Stimulated activated CD8-positive, alpha-beta memory T cell treated with anti-CD3 and anti-CD28 coated beads, Interleukin-12 subunit alpha, Interleukin-12 subunit beta, amount 100 ng/mL, for 4 hours (primary cell): ENCODE measurements at places on chromosomes 3 and 15.
A peak's percentile ranks its signal among the peaks of the same experiment; 100 is the strongest.

DNA sequence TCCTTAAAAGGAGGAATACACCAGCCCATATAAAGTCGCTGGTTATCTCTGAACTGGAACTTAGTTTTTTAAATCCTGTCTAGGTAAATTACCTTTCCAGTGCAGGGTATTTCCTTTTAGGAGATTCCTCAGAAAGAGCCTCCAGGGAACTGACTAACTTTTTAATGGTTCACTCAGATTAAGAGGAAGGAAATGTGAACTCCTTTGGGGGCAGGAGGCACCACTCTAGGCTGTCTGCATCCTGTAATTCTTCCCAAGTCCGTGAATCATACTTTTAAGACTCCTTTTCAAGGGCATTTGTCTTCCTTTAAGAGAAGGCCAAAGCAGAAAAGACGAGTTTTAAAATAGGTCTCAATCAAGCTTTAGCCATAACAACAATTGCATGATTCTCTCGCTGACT lies 871.2 kb upstream of the NR2F2 start:
- DNase-seq, result no peak

DNA sequence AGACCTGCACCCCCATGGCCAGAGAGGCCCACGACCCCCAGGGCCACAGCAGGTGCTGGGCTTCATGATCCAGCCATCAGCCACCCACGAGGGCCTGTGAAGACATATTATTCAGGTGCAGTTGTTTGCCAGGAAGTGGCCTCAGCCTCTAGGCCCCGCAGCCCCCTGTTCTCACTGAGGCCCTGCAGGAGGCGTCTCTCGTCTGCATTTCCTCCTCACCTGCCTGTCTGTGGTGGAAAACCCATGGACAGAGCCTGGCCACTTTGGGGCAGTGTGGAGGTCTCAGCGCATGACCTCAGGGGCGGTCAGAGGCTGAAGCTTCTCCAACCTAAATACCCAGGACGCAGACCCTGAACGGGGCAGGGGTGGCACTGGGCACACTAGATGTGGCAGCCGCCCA lies 18.6 kb downstream of the UROC1 start:
- no peak for DNase-seq

DNA sequence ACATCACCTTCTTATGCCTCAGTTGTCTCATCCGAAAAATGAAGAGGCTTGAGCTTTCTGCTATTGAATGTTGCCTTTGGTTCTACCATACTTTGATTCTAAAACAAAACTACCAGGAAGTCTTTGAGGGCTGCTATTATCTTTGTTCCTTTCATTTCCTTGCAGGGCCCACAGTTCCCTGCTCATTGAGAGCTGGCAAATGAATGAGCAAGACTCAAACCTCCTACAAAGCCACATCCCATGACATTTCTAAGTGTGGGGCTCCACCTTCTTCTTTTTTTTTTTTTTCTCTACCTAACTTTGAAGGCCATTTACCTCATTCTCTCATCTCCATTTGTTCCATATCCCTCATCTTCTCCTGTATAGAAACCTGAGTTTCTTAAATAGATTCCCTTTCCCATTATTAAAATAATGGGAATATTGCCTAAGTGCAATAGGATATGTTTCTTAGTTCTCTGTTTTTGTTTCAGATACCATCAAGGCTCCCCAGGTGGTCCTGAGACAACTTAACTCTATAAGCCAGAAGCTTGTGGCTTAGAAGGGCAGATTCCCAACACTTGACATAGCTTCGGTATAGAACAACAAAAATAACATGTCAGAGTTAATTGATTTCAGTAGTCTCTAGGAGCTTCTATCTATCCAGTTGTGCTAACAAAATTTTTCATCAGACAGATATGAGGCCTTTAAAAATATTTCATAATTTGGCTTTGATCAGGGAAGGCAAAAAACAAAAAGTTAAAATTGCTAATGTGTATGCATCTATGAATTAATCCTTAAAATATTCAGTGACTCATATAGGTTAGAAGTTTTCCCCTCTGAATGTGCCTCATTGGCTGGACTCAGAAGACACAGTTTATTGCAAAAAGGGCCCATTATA lies 951.6 kb downstream of the TUSC7 start:
- DNase-seq, result no peak

GRCh38 chr3:48847504-48848423 lies at the start of gene PRKAR2A:
Gene PRKAR2A (minus strand): TSS chr3:48847874. CDS start chr3:48847596, 278 bp downstream.
- peak; percentile 76 for DNase-seq

DNA sequence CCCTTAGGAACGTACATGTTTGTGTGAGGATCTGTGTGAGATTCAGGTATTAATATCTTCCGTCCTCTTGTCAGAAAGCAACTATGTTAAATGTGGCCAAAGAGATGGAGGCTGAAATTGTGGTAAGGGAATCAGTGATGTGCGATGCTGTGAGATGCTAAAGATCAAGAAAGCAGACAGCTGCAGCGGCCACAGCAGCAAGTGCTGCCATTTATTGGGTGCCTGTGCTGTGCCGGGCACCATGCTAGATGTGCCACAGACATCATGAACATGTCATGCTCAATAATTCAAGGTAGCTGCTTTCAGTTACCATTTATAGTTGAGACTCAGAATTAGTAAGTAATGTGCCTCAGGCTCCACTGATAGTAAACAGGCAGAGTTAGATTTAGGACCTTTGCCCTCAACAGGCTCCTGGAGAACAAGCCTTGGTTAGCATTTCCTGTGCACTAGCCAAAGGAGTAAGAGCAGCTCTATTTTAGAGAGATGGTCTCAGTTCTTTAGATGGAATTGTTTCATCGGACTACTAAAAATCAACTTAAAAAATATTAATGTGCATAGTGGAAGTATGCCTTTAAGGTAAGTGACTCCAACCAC lies 24.9 kb downstream of the LARS2 start:
- DNase-seq, result no peak

- DNase-seq, result no peak
These were observed 53.3 kb downstream of the ST6GAL1 start for GRCh38 chr3:186983659-186984058.

DNA sequence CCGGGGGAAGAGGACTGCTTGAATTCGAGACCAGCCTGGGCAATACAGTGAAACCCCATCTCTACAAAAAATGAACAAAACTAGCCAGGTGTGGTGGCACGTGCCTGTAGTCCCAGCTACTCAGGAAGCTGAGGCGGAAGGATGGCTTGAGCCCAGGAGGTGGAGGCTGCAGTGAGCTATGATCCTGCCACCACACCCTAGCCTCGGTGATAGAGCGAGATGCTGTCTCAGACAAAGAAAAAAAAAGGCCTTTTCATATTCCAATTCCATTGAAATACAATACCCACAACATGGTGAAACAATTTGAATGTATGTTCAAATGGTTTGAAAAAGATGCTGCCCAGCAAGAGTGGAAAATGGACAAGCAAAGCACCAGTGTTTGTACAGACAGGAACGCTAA lies 61.8 kb upstream of the ZNF148 start:
- DNase-seq, result no peak

GRCh38 chr3:124107104-124107890 lies 115.4 kb upstream of the ROPN1 start:
- DNase-seq, result no peak

DNA sequence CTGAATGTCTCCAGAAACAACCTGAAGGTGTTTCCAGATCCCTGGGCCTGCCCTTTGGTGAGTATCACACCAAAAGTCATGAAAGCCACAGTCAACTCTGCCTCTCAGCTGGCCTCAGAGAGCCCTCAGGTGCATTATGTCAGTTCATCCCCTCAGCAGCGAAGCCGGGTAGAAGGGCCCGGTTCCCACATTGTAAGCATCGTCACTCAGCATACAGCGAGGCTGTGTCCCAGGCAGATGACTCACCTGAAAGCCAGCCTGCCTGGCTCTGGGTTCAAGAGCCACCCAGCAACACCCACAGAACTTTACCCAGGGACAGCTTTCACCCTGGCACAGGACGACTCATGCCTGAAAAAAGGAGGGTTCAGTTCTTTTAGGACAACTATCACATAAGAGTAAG lies 91.6 kb downstream of the LRRK1 start:
- DNase-seq, result no peak

- DNase-seq, result no peak
These were observed 281.7 kb downstream of the XXYLT1 start for GRCh38 chr3:194989241-194989640.

DNA sequence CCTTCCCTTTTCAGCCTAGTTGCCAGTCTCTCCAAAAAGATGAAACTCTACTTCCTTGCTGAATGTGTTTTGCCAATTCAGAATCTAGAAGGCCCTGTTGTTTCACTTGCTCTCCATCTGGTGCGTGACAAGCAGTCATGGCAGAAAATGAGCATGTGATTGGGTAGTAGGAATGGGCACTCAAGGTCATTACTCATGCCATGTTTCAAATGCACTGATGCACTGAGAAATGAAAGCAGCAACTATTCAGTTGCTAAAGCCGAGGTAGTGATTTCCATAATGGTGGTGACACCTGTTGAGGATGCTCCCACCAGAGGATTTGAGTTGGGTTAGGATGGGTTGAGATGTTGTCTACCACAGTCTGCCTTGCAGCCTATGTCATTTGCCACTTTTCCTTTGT lies 12.7 kb downstream of the ZBTB38 start:
- DNase-seq, result no peak

- no peak for DNase-seq
These were observed 43.9 kb downstream of the PPCDC start for GRCh38 chr15:75067123-75067830.

GRCh38 chr15:70605606-70606410 lies 157.6 kb downstream of the UACA start:
- DNase-seq, result no peak

GRCh38 chr3:12464181-12464580 lies 20.1 kb upstream of the TSEN2 start:
- no peak for DNase-seq

DNA sequence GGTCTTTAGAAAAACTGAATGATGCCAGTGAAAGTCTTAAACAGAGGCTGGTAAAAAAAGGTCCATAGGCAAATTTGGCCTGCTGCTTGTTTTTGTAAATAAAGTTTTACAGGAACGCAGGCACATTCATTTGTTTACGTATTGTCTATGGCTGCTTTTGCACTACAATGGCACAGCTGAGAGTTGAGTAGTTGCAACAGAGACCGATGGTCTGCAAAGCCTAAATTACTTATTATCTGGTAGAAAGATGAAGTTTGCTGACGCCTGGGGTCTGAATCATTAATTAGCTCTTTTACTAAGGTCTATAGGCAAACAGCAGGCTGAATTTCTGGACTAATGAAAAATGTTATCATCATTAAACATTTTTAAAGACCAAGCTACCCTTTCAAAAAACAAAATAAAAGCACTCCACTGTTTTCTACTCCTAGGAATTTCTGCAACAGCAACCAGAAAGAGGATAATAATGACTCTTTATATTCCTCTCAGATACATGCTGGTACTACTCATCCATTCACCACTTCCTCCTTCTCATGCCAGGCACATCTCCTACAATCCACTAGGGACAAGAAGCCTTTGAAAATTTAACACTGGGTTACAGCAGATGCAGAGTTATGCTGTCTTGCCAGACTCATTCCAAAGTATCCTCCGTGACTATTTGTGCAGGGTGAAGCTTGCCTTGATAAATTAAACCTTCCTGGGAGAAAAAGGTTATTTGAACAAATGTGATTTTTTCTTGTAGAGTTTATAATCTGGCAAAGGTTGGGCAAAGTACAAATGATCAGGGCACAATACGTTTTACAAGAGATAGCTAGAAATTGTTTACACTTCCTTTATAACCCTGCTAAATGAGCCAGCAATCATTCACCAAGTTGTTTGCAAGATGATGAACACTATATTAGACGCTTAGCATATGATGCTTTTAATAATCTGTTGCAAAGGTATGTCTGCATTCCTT lies 6.0 kb downstream of the GATM start:
- no peak for DNase-seq

GRCh38 chr3:46284981-46285683 lies 42.9 kb downstream of the CCR3 start:
- DNase-seq, result no peak
